ENCODE measurements at places on chromosomes 1 and 21.

- DNase-seq: no peak
Measured at GRCh38 chr1:199685369-199685768, 342.1 kb upstream of the NR5A2 start.

DNA sequence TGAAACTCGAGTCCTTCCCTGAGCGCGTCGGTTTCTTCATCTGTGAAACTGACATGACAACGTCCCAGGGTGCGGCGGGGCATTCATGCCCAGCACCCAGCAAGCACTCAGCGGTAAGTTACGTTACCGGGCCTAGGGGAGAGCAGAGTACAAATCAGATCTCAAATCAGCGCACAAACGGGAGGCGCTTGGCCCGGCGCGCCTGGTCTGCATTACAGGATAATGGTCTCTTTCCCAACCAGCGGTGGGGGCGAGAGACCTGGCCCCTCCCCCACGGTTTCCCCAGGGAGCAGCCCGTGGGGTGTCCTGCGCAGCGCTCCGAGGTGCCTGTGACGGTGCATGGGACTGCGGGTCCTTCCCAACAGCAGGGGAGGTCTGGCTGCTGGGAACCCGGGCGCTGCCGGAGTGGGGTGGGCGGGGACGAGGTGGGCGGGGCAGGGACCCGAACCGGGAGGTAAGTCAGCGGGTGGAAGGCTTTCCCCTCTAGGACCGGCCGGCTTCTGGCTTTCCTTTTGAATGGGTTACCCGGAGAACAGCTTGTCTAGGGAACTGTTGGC is 1.0 kb downstream of the TMEM51 start:
- peak; percentile 23 for DNase-seq

DNA sequence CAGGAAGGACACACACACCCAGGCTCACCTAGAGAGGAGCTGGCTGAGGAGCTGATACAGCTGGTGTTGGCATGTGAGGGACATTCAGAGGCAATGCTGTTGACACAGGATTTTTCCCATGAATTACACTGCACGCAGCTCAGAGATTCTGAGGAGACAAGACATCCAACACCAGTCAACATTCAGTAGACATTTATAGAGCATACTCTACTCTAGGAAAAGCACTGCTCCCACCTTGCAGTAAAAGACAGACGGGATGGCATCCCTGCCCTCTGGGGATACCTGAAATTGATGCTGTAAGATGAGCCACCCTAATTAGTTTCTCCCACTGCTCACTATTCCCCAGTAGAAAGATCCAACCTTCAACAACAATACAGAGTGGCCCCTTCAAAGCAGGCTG is 5.1 kb downstream of the LYPD8 start:
- no peak for DNase-seq

GRCh38 chr1:110084227-110085078 is 14.0 kb upstream of the ALX3 start:
- DNase-seq: peak; percentile 59

Data from activated naive CD4-positive, alpha-beta T cell treated with anti-CD3 and anti-CD28 coated beads for 36 hours (primary cell).